ENCODE measurements at places on chromosomes 2 and 18.
A peak's percentile ranks its signal among the peaks of the same experiment; 100 is the strongest.

GRCh38 chr2:172931256-172931894, 144.3 kb upstream of the MAP3K20 start:
- no peak for DNase-seq

DNA sequence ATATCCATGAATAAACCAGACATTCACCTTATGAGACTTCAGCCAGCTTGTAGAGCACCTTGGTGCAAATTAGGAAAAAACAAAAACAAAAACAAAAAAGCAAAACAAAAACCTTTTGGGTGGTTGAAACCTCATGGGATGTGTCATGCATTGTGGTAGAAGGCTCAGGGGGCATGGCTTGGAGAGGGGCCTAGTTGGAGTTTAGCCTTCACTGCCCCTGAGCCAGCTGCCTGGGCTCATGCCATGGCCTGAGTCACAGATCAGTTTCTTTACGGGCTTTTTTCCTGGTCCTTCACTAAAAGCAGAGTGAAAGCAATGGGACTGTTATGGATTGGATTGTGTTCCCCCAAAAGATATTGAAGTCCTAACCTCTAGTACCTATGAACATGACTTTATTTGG, 22.0 kb upstream of the DAPL1 start:
- DNase-seq: no peak

DNA sequence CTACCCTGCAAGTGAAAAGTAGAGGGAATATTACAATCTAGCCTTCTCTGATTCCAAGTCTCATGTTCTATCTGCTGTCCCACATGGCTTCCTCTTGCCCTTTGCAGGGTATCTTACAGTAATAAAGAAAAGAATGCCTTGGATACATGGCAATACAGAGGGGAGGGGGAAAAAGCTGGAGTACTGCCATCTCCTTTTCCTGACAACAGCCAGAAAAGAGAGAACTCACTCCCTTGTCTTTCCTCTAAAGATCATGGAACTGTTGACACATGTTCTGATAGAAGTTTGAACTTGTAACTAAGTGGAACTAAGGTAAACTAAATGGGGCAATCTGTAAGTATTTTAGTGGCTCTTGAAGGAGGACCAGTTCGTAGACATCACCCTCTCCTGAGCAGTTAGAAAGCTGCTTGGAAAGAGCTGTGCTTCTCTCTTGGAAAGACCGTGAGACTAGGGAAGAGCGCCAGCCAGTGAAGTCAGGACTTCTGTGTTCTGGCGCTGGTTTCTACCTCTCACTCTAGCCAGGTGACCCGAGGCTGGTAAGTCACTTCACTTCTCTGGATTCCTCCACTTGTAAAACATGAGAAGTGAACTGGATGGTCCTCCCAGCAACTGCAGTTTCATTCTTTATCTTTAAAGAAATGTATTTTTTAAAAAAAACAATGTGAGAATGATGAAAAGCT, 242.3 kb upstream of the FOSL2 start:
- no peak for DNase-seq

DNA sequence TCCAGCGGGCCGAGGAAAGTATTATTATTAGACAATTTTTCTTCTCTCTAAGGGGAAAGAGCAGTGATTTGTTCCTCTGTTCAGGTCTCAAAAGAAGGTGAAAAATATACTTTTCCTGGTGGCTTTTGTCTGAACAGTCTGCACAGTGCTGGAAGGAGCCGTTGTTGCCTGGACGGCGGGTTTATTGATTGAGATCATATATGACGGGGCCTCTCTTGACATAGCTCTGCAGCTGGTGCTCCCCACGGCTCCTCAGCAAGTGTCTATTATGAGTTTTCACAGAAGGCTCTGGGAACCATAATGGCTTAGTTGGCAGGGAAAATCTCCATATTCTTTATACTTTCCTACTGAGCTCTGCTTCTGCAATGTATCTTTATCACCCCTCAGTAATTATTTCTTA, 42.9 kb downstream of the FSHR start:
- no peak for DNase-seq

GRCh38 chr2:133653056-133653455, 84.8 kb upstream of the NCKAP5 start:
- no peak for DNase-seq

- no peak for DNase-seq
Measured at GRCh38 chr2:188024811-188025210, 266.9 kb upstream of the GULP1 start.

- no peak for DNase-seq
Measured at GRCh38 chr2:190179754-190180312, 117.3 kb upstream of the MSTN start.

GRCh38 chr2:8680822-8681760, 765 bp upstream of the ID2 start:
- peak; percentile 77 for DNase-seq

- DNase-seq: no peak
Measured at GRCh38 chr18:13398631-13399030, 180.1 kb downstream of the LDLRAD4 start.

GRCh38 chr18:13710414-13710831, 15.9 kb downstream of the FAM210A start:
- no peak for DNase-seq

GRCh38 chr2:18991177-18992168, 366.9 kb downstream of the OSR1 start:
- peak; percentile 89 for DNase-seq

GRCh38 chr2:98534761-98535160, 73.6 kb downstream of the COA5 start:
- no peak for DNase-seq

- DNase-seq: no peak
Measured at GRCh38 chr2:96240341-96241038, 25.3 kb downstream of the TMEM127 start.

DNA sequence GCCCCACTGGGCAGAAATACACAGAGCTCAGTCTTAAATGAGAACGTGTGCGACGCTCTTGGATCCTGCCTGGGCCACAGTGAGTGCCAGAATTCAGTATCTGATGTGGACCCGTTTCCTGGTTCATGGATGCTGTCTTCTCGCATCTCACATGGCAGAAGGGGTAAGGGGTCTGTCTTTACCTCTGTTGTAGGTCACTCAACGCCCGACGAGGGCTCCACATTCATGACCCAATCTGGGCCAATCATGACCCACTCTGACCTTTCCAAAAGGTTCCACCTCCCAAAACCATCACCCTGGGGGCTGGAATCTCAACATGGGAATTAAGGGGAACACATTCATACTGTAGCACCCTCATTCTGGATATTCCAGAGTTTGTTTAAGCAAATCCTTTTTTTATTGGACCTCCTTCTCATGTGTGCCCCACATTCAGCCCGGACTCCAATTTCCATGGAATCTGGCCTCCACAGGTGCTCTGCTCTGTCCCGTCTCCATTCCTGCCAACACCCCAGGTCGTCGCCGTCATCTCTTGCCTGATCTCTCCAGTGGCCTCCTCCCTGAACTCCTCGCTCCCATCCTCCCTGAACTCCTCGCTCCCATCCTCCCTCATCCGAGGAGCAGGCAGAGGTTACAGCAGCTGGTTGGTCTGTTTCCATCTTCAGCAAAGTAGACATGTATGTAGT, 78.9 kb upstream of the OTOS start:
- DNase-seq: no peak

- no peak for DNase-seq
Measured at GRCh38 chr2:130913891-130914290, 77.2 kb downstream of the ARHGEF4 start.

DNA sequence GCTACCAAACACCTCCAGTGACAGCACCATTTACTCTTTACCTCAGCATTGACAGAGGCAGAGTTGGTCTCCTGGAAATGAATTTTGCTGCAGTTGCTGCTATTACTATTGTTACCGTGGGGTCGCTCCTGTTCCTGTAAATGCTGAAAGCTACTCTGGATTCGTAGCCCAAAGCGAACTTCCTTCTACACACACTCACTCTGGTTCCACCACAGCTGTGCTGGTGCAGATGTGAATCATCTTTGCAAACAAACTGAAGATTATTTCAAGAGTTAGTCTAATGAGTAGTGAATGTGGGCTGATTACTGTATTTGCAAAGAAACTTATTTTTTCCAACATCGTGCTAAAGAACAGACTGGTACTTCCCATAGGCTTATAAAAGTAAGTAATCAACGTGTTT, 304.0 kb downstream of the LPIN1 start:
- peak; percentile 84 for DNase-seq

All from AG09309 (cell line).